ENCODE measurements at places on chromosomes 16 and 17.

DNA sequence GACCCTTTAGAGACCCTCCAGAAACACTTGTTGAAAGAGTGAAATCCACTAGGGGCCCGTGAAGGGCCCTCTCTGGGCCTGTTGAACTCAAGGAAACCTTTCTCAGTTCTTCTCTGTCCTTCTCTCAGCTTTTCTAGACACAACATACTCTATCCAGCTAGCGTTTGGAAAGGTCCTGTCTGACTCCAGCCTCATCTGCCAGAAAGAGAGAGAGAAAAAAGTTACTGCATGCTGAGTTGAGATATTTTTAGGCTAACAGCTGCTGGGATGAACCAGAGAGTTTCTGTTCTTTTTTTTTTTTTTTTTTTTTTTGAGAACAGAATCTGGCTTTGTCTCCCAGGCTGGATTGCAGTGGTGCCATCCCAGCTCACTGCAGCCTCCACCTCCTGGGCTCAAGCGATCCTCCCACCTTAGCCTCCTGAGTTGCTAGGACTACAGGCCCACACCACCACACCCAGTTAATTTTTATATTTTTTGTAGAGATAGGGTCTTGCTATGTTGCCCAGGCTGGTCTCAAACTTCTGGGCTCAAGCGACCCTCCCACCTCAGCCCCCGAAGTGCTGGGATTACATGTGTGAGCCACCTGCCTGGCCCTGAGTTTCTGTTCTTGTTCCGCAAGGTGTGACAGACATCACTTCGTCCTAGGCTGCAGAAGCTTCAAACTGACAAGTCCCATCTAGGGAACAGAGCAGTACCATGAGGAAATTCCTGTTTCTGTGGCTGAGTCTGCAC, 14.9 kb upstream of the TEX2 start:
- DNase-seq: no peak

DNA sequence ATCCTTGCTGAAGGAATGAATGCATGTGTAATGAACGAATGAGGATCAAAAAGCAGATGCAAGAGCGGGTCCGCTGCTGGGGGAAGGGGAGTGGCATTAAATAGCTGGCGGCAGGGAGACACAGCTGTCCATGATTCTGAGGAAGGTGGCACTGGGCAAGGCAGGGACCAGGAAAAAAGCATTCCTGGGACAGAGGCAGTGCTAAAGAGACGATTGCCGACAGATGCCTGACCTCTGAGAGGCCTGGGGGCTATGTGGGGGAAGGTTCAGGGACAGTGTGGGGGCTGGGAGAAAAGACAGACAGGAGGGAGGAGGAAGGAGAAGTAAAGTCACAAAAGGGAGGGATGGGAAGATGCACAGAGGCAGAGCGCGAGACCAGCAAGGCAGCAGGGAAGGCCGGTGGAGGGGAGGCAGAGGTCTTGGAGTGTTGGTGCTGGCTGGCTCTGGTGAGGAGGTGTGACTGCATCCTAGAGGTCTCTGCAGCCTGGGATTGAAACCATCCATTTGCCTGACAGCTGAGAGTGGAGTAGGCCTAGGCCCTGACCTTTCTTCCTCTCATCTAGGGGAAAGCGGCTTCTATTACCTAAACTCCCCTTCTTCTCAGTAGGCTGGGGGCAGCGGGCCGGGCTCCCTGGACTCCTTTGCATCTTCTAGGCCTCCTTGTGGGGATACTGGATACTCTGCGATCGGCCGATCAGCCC, 109.9 kb downstream of the SDK2 start:
- DNase-seq: no peak

DNA sequence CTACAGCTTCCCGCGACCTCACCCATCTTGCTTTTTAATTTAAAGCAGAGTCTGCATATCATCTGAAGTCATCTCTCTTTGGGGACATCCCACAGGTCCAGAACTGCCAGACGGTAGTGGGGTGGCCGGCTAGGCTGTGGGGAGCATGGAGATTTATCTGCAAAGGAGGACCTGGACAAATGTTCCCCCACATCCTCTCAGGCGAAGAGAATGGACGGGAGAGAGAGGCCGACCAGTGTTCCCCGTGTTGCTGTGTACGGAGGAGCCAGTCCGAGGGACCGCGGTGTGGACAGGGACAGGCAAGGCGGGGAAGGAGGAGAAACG, 665 bp upstream of the MT1M start:
- DNase-seq: no peak

GRCh38 chr17:9292561-9292941, 271.2 kb downstream of the NTN1 start:
- DNase-seq: no peak

- no peak for DNase-seq
Observed at GRCh38 chr16:84911486-84912216, 91.9 kb downstream of the CRISPLD2 start.

GRCh38 chr17:19013806-19014627, 9.5 kb upstream of the FAM83G start:
- DNase-seq: no peak

DNA sequence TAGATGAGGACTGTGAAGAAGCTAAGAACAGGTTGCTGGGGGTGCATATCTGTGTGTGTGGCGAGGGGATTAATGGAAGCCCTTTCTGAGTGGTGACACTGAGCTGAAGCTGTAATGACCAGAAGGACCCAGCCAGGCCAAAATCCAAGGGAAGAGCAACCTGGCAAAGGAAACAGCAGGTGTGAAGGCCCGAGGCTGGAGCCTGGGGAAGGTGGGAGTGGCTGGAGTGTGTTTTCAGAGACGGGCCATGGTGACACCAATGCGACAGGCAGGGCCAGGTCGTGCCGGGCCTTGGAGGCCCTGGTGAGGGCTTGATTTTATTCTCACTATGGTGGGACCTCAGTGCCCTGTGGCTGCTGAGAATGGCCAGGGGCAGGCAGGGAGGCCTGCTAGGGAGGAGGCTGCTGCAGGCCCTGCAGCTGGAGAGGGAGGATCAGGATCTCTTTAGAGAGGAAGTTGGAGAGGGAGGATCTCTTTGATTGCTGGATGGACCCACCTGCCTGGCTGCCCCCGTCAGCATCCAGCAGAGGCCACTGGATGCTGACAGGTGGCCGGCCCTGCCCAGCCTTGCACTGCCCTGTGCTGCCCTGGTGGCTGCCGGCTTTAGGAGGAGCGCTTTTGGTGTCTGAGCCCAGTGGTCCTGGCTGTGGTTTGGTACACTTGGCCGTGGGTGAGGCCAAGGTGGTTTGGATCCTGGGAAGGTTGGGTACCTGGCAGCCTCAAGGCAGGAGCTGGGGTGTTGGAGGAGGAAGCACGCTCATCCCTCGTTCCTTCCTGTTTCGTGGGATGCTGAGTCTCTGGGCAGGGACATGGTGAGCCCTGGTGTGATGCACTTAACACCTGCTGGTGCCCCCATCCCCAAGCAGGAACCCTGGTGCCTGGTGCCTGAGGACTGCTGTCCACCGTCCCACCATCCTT, 188.3 kb downstream of the SEC14L1 start:
- DNase-seq: no peak

DNA sequence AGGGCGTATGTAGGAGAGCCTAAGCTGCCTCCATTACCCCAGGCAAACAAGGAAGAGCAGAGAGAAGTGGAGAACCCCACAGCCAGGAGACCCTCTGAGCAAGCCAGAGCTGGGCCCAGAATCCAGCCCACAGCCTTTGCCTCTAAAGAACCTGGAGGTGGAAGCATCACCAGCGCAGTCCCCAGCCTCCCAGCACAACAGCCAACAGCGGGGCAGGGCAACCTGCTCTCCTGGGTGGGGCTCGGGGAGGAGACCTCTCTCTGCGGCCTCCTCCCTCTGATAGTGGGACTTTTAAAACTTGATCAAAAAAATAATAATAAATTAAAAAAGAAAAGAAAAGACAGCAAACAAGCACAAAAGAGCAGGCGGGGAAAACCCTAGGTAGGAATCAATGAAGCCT, 45.9 kb downstream of the AXIN2 start:
- DNase-seq: no peak

GRCh38 chr17:76943781-76944213, 75.6 kb downstream of the MGAT5B start:
- DNase-seq: no peak

DNA sequence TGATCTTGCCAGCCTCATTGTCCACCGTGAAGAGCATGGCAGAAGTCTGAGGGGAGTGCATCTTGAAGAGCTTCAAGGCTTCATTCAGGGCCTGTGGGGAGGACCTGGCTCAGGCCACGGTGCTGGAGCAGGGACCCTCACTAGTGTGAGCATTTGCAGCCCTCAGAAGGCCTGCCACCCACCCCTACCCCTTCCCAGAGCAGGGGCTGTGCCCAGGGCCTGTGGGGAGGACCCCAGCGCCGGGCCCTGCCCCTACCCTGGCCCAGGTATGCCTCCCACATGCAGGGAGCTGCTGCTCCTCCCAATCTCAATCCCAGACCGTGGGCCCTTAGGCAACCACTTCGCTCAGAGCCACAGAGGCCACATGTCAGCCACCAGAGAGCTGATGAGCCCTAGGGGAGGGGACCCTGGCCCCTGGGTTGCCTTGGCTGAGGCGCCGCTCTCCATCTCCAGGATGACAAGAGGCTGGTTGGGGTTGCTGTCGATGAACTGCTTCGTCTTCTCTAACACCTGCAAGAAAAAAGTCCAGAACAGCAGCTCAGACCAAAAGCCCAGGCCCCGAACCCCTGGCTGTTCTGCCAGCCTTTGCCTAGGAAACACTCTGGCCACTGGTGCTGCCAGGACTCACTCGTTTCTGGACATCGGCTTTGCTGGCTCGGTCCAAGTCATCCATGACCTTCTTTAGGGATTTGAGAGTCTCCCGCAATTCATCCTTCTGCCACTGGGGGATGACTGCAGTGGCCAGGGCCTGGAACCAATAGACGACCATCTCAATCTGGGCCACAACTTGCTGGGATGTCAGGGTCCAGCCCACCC, 1.8 kb upstream of the EXOSC6 start:
- DNase-seq: no peak

- DNase-seq: no peak
Observed at GRCh38 chr16:20648436-20648835, 49.0 kb downstream of the ACSM1 start.

DNA sequence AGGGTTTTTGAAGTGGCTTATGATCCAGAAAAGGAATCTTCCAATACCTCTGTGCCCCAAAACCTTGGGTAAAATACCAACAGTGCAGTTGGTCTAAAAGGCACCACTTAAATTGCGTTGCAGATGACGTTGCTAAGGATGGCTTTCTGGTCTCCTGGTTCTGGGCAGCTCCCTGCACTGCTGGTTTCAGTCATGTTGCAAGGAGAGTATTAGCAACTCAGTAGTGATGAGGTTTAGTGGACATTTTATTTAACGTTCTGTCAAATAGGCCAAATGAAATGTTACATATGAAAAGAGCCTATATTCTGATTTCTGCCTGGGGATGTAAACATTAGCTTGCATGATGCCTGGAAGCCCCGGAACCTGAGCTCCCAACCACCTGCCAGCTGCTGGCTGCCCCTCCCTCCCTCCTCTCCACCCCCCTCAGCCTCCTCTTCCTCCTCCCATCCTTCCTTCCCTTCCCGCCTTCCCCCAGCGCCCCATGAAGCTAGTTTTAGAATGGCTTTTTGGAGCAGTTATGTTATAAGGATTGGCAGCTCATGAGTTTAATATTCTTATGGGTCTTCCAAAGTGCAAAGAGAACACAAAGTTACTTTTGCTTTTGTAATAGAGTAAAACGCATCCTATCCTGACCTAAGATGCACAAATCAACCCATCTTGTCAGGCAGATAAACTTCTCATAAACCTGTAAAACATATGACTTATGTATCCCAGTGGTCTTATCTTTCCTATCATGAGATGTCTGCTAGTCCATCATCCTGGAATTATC, 20.7 kb downstream of the CD7 start:
- no peak for DNase-seq

DNA sequence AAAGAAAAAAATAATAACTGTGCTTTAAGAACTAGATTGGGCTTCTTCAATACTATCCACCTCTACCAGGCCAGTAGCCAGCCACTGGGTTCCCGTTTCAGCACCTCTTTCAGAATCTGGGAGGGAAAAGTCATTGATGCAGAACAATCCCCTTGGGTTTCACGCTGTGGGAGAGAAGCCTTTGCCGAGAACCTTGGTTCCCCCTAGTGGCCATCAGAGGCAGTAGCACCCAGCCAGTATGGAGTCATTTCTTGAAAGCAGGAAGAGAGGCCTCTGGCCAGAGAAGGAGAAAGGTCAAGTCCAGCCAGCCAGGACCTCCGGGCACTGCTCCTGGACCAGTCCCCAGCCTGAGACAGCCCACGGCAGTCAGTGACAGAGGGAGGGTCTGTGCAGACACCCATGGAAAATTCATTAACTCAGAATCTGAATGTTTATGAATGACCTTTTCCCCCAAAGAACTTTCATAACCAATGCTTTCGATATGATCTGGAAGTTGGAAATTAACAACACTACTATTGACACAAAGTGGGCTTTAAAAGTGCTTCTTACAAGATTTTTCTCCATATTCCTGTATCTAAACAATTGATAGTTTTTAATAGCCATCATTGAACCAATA, 51.2 kb upstream of the CDH5 start:
- peak; percentile 11 for DNase-seq

GRCh38 chr17:17035490-17035889, 6.8 kb upstream of the MPRIP start:
- no peak for DNase-seq

DNA sequence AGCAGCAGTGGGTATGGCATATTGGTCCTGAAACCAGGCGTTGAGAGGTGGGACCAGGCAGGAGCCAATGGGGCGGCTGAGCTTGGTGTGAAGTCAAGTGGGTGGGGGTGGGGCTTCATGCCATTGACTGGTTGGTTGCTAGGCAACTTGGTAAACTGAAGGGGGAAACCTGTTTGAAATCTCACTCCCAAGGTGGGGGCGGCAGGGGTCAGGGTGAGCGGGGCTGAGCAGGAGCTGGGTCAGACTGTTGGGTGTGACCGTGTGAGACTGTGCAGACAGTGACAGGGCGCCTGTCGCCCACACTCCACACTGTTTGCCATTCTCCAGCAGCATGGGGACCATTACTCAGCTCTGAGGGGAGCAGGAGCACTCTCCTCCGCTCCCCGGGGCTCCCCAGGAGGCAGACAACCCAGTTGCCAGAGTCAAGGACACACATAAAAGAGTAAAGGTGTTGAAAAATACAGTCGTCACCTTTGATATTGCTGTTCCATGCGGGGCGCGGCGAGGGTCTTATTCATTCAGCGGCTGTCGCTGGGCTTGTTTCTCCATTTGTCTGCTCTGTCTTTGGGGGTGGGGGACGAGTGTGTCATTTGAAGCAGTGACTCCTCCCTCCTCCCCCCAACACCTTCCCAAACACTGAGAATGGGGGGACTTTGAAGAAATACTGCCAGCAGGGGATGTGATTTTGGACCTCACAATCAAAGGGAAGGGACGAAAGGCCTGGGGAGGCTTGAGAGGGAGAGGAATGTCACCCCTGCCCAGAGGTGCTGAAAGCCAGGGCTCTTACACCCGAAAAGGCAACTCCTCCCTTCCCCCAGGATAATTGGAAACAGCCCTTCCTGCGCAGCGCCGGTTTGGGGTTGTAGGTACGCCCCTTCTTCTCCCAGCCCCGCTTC, 1.2 kb upstream of the EFNB3 start:
- DNase-seq: no peak

GRCh38 chr16:8867216-8867931, 1.4 kb downstream of the CARHSP1 start:
- DNase-seq: no peak

- no peak for DNase-seq
Observed at GRCh38 chr16:87314990-87315420, 2.2 kb downstream of the C16orf95 start.

Measured in activated CD8-positive, alpha-beta memory T cell treated with anti-CD3 and anti-CD28 coated beads for 4 hours (primary cell).